ENCODE measurements at places on chromosomes 1 and 21.

DNA sequence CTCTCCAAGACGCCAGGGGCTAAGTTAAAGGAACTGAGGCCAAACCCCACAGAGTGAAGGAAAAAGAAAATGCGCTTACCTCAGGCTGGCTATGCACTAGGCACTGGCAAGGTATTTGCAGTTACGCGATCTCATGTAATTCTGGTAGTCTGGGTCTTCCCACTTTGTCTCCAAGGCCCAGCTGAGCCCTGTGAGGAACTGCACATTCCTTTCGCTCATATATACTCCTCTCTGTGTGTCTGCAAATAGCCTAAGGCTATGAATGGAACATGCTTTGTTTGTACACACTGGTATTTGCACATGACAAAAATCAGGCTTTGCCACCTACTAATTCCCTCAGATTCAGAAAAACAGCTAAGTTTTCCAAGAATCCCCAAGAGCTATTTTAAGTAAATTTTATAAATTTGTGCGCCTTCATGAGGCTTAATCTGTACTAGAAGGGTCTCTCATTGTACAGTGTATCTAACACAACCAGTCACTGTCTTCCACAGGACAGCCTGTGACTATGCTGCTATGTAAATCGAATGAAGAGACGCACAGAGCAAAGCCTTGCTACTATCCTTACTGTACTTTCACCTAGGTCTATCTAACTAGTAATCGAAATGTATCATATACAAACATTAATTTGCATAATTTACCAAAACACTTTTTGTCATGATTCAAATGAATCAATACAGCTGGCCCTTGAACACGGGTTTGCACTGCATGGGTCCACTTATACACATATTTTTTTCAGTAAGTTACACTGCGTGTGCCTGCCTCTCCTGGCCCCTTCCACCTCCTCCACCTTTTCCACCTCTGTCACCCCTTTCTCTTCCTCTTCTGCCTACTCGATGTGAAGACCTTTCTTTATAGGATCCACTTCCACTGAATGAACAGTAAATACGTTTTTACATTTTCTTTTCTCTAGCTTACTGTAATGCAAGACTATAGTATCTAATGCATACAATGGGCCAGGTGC lies 87.0 kb downstream of the SIPA1L2 start:
- no peak for DNase-seq

DNA sequence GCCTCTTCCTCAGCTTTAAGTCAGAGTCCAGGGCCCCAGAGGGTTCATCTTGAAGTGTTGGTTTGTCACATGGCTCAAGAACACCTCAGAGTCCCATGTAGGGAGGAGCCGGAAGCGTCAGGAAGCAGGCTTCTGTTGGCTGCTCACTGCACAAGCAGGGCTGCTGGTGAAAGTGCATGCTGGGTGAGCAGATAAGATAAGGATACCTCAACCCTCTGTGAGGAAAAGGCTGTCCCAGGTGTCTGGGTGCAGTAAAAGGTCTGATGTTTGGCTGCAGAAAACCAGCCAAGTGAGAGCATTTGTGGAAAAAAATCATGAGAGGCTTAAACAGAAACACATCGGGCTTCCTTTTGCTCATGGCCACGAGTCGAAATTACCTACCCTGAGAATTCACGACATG lies 6.2 kb upstream of the TEX35 start:
- DNase-seq, result no peak

- DNase-seq, result no peak
Measured at GRCh38 chr1:156858555-156858956, 361 bp downstream of the INSRR start.

GRCh38 chr1:99539131-99539530 lies 106.8 kb upstream of the PALMD start:
- no peak for DNase-seq

DNA sequence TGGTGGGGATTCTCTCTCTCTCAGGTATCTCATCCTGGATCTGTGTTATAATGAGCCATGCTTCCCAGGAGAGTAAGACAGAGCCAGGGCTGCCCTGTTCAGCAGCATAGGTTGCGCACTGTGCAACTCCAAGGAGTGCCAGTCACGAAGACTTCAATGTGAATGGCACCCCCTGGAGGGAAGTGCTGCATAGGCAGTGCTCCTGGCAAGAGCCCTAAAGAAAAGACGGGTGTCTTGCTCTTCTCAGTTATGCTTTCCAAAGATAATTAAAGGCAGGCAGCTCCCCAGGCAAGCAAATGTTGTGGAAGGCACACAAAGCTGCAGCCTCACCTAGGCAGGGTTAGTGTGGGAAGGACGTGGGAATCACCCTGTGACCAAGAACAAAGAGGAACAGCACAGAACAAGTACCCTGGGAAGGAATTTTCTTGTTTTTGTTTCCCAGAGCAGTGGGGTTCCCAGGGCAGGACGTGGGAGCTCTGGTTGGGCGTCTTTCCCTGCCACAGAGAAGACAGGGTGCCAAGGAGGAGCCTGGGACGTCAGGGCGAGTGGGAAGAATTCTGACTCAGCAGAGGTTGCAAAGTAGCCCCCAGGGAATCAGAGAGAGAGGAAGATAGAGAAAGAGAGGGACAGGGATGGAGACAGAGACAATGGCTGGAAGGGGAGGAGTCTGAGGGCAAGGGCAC lies 120.9 kb downstream of the KCNN3 start:
- DNase-seq, result no peak

- no peak for DNase-seq
Measured at GRCh38 chr1:76500116-76500515, 367.2 kb upstream of the ST6GALNAC5 start.

GRCh38 chr21:41774467-41775148 lies 7.8 kb upstream of the RIPK4 start:
- no peak for DNase-seq

- no peak for DNase-seq
Measured at GRCh38 chr1:53339736-53340635, 12.1 kb upstream of the LRP8 start.

- peak; percentile 21 for DNase-seq
Measured at GRCh38 chr1:169484683-169485430, 887 bp downstream of the SLC19A2 start.

DNA sequence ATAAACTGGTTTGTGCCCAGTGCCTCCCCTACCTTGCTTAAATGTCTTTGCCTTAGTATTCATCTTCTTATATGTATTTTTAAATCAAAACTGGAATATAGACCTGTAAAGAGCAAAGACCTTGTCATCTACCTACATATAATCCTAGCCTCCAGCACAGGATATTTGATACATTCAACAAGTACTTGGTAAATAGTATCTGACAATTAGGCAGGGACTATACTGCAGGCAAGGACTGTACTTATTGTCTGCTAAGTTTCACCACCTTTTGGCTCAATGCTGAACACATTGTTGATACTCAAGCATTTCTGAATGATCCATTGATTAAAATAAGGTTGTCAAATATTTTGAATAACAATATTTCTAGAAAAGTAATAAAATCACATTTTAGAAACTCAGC lies 96.4 kb downstream of the PKN2 start:
- DNase-seq, result no peak

DNA sequence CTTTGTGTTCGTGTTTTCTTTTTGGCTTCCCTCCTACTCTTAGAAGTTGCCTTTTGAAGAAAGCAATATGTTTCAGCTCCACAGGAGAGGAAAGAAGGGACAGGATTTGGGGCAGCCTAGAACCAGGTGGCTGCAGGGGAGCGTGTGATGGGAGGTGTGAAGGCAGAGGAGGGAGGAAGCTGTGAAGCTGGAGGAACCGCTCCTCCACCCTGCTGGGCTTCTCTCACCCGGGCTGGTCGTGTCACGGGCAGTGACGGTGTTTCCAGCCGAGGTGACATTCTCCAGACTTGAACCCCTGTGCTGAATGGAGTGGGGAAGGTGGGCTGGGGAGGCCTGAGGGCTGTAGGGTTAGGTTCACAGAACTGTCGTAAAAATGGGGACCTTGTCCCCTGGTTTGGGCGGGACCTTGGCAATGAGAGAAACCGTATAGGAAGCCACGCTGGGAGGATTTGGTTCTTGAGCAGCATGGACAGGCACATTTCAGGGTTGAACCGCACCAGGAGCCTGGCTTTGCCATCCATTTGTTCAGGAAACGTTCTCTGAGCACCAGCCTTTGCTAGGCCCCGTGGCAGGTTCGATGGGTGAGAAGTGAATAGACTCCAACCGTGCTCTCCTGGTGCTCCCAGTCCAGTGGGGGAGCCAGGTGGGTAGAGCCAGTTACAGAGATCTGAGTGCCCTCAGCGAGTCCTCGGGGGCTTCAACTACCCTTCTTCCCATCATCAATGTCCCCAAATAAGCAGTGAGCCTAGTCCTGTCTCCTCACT lies 103.0 kb downstream of the PRDM2 start:
- DNase-seq, result no peak

- no peak for DNase-seq
Measured at GRCh38 chr1:22600071-22600816, 36.2 kb upstream of the C1QA start.

- peak; percentile 10 for DNase-seq
Measured at GRCh38 chr1:229027622-229028182, 243.2 kb upstream of the RAB4A start.

DNA sequence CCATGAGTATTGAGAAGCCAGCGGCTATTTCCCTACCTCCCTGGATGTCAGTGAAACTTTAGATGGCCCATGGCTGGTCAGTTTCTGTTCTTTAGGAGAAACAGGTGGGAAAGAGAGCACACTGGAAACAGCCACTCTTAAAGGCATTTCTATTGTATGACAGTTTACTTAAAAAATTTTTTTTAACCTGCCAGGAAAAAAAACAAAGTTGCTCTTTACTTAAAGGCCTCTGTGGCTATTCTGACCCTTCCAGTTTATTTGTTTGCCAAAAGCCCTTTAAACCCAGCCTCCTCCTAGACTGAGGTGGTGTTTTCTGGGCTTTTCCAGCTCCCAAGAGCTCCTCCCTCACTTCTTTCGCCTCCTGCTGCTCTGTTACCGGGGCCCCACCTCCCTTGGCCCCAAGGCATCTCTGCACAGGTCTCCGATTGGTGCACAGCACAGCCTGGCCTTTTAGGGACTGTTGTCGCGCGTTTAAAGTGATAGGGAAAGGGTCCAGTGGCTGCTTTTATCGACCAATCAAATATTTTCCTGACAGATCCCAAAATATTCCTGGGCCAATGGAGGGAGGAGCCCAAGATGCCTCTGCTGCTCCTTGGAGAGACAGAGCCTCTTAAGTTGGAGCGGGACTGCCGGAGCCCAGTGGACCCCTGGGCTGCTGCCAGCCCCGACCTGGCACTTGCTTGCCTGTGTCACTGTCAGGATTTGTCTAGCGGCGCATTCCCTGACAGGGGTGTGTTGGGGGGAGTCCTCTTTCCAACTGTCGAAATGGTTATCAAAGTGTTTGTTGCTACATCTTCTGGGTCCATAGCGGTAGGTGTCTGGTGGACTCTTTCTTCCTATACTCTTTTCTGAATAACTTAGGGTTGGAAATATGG lies at the start of gene SH3BGR:
Gene SH3BGR, plus strand, starts transcription at position 639 of the 875 bp plus-strand sequence. Its CDS starts 127 bp downstream, at position 766.
- DNase-seq, result no peak

Data from stimulated activated CD4-positive, alpha-beta T cell treated with anti-CD3 and anti-CD28 coated beads, TNF-alpha, amount 100 ng/mL, for 48 hours (primary cell).